Esophagus muscularis mucosa (tissue), 4 donors: ENCODE measurements at places on chromosomes 5 and 9. TPM values are rescaled to one million over a fixed set of nuclear protein-coding genes. Genes with fewer than 3 reads are reported as not detected.

GRCh38 chr9:96253059-96253696 is 48.8 kb downstream of the HSD17B3 start:
- no peaks in the 10 kb centered on the region for H3K4me1 ChIP-seq
- H3K36me3 ChIP-seq = no peaks in the 10 kb centered on the region
- DNase-seq = no peak
- no peak overlapping the region for H3K4me3 ChIP-seq
- no peaks in the 10 kb centered on the region for H3K27me3 ChIP-seq
- no peak overlapping the region for H3K27ac ChIP-seq

DNA sequence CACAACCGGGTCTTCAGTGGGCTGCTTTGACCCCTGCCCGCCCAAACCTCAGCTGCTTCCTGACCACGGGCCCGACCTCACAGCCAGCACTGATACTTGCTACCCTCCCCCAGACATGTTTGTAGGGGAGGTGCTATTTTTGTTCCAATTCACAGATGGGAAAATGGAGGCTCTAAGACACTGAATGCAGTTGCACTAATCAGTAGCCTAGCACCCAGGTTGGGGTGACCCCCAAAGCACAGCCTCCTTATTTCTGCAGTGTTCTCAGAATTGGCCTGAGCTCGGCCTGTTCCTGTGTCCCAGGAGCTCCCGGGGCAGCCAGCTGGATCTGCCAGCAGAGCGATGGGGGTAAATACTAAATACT is 22.6 kb downstream of the LAMC3 start:
- DNase-seq = no peak
- no peaks in the 10 kb centered on the region for H3K27me3 ChIP-seq
- no peaks in the 10 kb centered on the region for H3K36me3 ChIP-seq
- H3K4me3 ChIP-seq = no peak overlapping the region
- H3K27ac ChIP-seq = no peak overlapping the region
- no peaks in the 10 kb centered on the region for H3K4me1 ChIP-seq

DNA sequence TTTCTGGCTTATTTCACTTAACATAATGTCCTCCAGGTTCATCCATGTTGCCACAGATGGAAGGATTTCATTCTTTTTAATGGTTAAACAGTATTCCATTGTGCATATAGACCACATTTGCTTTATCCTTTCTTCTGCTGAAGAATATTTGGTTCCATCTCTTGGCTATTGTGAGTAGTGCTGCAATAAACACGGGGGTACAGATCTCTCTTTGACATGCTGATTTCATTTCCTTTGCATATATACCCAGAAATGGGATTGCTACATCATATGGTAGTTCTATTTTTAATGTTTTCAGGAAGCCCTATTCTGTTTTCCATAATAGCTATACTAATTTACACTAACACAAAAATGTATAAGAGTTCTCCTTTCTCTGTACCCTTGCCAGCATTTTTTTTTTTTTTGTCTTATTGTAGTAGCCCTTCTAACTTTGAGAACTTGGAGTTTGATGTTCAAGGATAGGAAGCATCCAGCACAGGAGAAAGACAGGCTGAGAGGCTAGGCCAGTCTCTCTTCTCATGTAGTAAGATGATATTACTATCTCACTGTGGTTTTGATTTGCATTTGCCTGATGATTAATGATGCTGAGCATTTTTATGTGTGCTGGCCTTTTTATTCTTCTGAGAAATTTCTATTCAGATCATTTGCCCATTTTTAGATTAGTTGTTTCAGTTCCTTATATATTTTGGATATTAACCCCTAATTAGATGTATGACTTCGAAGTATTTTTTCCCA is 592.2 kb upstream of the ZNF608 start:
- H3K36me3 ChIP-seq = no peaks in the 10 kb centered on the region
- no peak overlapping the region for H3K4me3 ChIP-seq
- no peaks in the 10 kb centered on the region for H3K27me3 ChIP-seq

- DNase-seq = no peak
- H3K4me1 ChIP-seq = peaks cover 21% of the 10 kb centered on the region
- no peaks in the 10 kb centered on the region for H3K27me3 ChIP-seq
- H3K27ac ChIP-seq = peak overlapping the region; percentile 58
Observed at GRCh38 chr9:72524820-72525540, 3.6 kb downstream of the TMC1 start.

ADAMTSL2 gene
- 3.5 TPM for total RNA-seq

DNA sequence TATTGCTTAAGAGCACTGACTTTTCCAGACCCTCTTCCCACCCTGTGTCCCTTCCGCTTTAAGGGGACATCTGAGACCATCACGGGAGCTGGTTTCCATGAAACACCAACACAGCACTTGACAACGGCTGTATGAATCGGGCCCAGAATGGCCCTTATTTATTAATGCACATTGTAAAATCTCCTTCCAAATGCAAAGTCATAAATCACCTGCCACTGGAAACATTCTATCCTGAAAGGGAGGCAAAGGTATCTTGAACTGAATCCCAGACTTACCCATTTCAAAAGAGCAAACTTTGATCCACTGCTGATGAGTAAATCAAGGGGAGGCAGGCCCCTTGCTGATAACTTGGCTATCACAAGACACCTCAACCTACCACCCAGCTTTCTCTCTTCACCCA is 37.4 kb downstream of the SHB start:
- no peak for DNase-seq
- peak overlapping the region; percentile 64 for H3K27ac ChIP-seq
- peaks cover 55% of the 10 kb centered on the region for H3K4me1 ChIP-seq
- no peaks in the 10 kb centered on the region for H3K36me3 ChIP-seq

GRCh38 chr5:147743678-147744374 is 38.7 kb downstream of the JAKMIP2 start:
- H3K4me3 ChIP-seq = no peak overlapping the region
- H3K4me1 ChIP-seq = no peaks in the 10 kb centered on the region
- no peaks in the 10 kb centered on the region for H3K36me3 ChIP-seq
- no peaks in the 10 kb centered on the region for H3K27me3 ChIP-seq

DNA sequence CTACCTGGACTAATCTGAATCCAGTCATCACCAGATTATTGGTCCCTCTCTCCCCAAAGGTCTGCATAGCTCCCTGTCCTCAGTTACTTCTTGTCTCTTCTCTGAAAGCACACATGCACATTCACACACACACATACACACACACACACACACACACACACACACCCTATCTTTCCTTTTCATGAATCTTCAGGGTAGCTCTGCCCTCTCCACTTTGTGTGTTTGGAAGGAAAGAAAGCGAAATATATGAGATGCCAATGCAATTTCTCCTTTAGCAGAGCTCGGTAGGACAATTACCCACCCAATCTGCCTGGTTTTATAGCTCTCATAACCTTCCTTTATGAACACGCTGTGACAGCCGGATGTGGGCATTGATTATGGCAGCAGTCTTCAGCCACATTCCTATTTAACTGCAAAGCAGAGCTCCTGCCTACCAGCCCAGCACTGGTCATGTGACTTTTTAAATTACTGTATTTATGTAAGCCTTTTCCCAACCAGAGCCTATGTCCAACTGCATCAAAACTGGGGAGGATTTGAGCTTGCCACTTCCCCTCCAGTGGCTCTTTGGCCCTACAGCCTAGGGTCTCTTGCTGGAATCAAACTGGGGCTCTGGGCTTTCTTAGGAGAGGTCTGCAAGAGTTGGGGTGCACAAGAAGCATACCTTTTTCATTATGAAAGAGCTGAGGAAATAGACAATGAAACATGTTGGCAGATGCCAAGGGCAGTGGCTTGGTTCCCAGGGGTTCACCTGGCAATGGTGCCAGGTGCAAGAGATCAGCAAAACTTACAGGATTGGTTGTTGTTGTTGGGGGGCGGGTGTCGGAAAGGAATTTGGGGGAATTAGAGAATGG is 20.8 kb upstream of the MATR3 start:
- peak overlapping the region; percentile 70 for H3K4me3 ChIP-seq
- peaks cover 54% of the 10 kb centered on the region for H3K4me1 ChIP-seq
- peaks cover 4% of the 10 kb centered on the region for H3K36me3 ChIP-seq
- DNase-seq = no peak

MRPS2 gene
- total RNA-seq = 19.5 TPM

MEGF9 gene
- total RNA-seq = 23.1 TPM

DNA sequence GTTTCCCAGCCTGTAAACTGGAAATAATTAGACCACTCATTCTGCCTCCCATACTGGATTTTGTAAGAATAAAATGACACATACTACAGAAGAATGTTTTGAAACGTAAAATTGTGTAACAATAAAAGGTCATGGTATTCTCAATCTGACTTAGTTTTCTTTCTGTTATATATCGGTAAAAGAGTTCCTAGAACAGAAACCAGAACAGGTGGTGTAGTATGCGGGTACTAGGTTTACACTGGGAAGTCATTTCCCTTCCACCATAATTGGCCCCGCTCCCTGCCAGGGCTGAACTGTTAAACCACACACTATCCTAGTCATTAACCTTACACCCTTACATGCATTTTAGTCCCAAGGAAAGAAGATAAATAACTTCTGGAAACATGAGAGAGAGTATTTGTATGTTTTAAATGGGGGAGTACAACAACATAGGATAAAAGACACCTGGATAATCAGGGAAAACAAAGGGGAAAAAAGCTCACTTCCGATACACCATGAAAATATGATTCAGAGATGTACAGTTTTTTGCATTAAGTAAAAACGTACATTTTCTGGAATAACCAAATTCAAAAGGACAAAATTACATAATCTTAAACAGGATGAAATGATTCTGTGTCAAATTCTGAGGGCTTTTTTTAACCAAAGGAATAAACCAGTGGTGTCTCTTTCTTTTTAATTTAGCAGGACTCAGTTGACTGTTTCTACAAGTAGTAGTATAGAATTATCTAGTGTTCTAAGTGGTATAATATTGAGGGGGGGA is 199.7 kb downstream of the GLIS3 start:
- H3K4me1 ChIP-seq = peaks cover 59% of the 10 kb centered on the region
- DNase-seq = peak; percentile 50
- H3K27me3 ChIP-seq = no peaks in the 10 kb centered on the region
- no peak overlapping the region for H3K27ac ChIP-seq

GRHPR gene
- 143 TPM for total RNA-seq

GRCh38 chr5:154642499-154643245 is 112.5 kb upstream of the LARP1 start:
- no peak overlapping the region for H3K27ac ChIP-seq
- no peak for DNase-seq
- H3K36me3 ChIP-seq = no peaks in the 10 kb centered on the region
- H3K4me1 ChIP-seq = peaks cover 11% of the 10 kb centered on the region

GRCh38 chr9:80878556-80878955 is 810.8 kb downstream of the TLE1 start:
- H3K4me3 ChIP-seq = no peak overlapping the region
- no peak overlapping the region for H3K27ac ChIP-seq
- H3K36me3 ChIP-seq = no peaks in the 10 kb centered on the region
- no peak for DNase-seq
- H3K4me1 ChIP-seq = no peaks in the 10 kb centered on the region

DNA sequence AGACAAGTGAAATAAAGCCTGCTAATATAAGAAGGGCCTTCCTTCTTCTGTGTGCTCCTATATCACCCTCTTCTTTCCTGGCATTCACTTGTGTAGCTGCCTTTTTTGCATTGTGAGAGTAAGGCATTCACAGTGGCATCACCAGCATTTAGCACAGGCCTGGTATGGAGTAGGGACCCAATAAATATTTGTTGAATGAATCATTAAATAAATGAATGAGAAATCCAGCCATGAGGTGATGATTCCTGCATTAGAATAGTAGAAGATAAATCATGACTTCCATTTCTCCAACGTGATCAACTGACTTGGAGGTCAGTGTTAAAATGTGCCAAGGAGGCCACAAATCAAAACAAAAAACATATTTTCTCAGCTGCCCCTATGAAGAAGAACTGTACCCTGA is 3.9 kb downstream of the PLPPR1 start:
- H3K36me3 ChIP-seq = no peaks in the 10 kb centered on the region
- no peak for DNase-seq
- peaks cover 6% of the 10 kb centered on the region for H3K27me3 ChIP-seq
- peaks cover 15% of the 10 kb centered on the region for H3K4me1 ChIP-seq
- no peak overlapping the region for H3K4me3 ChIP-seq

GRCh38 chr5:150734579-150735384 is 24.0 kb downstream of the DCTN4 start:
- DNase-seq = no peak
- peaks cover 49% of the 10 kb centered on the region for H3K36me3 ChIP-seq
- no peaks in the 10 kb centered on the region for H3K27me3 ChIP-seq
- no peak overlapping the region for H3K4me3 ChIP-seq

DNA sequence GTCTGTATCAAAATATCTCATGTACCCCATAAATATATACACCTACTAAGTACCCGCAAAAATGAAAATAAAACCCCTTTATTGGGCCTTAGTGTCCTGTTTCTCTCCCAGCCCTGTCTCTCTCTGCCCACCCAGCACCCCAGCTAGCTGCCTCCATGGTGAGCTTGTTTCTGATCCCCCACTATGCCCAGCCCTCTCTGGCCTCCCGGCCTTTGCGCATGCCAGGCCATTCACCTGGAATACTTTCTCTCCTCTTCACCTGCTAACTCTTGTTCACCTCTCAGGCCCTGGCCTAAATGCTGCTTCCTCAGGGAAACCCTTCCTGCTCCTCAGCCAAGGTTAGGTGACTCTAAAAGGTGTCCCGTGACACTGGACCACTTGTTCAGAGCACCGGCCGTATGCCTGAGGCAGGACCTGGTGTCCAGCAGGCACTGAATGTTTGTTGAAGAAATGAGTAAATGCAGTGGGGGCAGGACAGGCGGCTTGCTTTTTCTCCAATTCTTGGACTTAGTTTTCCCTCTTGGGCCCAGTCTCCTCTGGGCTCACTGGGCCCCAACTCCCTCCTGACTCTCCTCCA is 58.5 kb downstream of the PSD2 start:
- no peaks in the 10 kb centered on the region for H3K4me1 ChIP-seq
- peaks cover 20% of the 10 kb centered on the region for H3K36me3 ChIP-seq
- H3K4me3 ChIP-seq = no peak overlapping the region
- no peaks in the 10 kb centered on the region for H3K27me3 ChIP-seq
- DNase-seq = no peak

DNA sequence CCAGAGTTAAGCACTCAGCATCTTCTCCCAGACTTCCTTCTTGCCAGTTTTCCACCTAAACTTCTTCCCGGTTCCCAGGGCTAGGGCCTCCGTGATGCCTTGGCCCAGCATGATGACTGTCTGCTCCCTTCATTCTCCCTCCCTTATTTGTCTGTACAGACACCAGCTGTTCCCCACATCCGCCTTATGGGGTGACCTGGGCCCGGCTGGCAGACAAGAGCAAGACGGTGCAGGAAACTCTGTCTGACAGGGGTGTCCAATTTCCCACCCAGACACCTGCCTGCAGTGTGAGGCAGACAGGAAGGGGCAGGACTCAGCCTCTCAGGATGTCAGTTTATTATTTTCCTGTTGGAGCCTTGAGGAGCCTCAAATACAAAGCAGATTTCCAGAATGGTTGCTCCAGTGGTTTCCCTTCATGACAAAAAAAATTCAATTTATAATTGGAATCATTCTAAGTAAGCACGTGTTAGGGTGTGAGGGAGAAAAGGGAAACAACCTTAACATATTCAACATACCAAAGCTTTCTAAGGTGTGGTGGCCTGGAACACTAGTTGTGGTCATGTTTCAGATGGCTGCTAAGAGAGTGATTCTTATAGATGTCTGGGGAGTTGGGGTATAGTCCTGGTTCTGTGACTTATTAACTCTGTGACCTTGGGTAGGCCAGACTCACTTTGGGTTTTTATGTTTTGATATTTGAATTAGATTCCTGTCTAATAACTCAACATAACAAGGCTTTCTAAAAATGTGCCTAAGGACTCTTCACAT is 234.5 kb downstream of the PAPPA start:
- H3K36me3 ChIP-seq = peaks cover 6% of the 10 kb centered on the region
- H3K27me3 ChIP-seq = no peaks in the 10 kb centered on the region
- H3K27ac ChIP-seq = no peak overlapping the region
- DNase-seq = no peak

CCT5 gene
- total RNA-seq = 165 TPM

LCN12 gene
- not detected for total RNA-seq

- H3K4me1 ChIP-seq = peaks cover 17% of the 10 kb centered on the region
- no peak overlapping the region for H3K4me3 ChIP-seq
- no peak overlapping the region for H3K27ac ChIP-seq
- H3K36me3 ChIP-seq = peaks cover 99% of the 10 kb centered on the region
- H3K27me3 ChIP-seq = no peaks in the 10 kb centered on the region
- no peak for DNase-seq
Observed at GRCh38 chr5:10421896-10422691, 19.6 kb upstream of the ROPN1L start.
